ENCODE measurements at places on chromosomes 12 and 14.

- no peak for DNase-seq
Measured at GRCh38 chr14:74492776-74493342, at the start of gene NPC2. TSS of gene NPC2 (minus strand) at chr14:74493305. CDS start at chr14:74493274, 31 bp downstream.

- no peak for DNase-seq
Measured at GRCh38 chr14:31206536-31207286, 882 bp downstream of the HECTD1 start.

GRCh38 chr12:40963751-40964150 lies 224.4 kb upstream of the PDZRN4 start:
- no peak for DNase-seq

GRCh38 chr12:52342781-52343490 lies 21.7 kb upstream of the KRT83 start:
- no peak for DNase-seq

DNA sequence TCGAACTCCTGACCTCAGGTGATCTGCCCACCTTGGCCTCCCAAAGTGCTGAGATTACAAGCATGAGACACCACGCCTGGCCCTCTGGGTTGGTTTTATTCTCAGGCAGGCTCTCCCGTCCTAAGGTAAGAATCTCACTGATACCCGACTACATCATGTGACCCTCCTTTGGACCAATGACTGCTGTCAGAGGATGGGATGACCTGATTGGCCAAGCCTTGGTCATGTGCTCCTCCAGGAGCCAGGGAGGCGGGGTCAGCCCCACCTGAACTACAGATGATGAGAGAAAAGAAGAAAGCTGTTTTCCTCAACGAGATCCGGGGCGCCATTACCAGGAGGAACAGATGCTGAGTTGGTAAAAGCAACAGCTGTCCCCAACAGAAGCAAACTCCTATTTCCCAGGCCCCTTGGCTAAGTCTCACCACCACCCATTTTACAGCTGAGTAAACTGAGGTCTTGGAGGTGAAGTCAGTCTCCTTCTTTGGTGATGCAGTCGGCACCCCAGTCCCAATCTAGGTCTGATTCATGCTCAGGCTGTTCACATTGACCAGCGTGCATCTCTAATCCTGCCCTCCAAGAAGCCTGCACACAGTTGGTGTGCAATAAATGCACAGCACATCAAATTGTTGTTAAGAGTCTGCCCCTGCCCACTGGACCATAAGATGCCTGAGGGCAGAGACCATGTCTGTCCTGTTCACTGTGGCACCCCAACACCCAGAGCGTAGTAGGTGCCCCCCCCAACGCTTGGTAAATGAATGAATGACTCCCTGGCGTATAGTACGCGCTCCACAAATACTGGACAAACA lies 118.8 kb downstream of the SCARB1 start:
- no peak for DNase-seq

DNA sequence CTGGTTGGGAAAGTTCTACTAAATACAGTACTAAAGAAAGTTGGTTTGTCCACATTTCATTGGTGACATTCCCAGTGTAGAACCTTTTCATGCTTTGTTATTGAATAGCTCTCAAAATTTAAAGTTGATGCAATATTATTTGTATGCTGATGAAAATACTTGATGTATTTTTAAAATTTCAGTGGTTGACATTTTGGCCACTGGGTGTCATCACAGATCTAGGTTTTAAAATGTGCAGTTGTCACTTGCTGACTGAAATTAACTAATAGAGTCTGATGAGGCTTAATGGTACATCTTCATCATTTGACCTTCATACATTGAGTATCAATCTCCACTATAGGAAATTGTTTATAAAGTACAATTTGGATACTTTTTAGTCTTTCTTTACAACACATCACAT lies 37.1 kb downstream of the CMAS start:
- no peak for DNase-seq

DNA sequence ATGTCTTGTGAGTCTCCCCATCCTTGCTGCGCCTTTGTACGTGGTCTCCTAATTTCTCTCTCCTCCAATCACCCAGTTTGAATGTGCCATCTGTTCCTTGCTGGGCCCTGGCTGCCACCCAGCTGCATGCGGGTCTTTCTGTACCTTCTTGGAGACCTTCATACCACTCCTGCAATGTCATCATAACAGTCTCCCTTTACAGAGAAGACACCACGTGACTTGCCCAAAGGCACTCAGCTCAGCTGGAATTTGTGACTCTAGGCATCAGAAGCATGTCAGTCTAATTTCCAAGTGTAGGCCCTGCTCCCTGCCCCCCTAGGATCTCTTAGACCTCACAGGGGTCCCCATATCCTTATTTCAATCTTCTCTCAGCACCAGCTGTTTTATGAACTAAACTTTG lies 284.2 kb downstream of the TTC8 start:
- no peak for DNase-seq

- DNase-seq, result no peak
Measured at GRCh38 chr14:31967669-31967975, 109.5 kb upstream of the ARHGAP5 start.

DNA sequence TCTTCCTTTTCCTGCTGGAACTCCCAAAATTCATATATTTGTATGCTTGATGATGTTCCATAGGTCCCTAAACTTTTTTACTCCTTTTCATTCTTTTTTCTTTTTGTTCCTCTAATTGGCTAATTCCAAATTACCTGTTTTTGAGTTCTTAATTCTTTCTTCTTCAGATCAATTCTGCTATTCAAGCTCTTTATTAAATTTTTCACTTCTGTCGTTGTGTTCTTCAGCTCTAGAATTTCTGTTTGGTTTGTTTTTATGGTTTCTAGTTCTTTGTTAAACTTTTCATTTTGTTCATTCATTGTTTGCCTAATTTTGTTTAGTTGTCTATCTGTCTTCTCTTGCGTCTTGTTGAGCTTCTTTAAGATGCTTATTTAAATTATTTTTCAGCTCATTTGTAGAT lies 154.8 kb downstream of the TPH2 start:
- DNase-seq, result no peak

GRCh38 chr12:94929780-94930179 lies 73.7 kb downstream of the NDUFA12 start:
- DNase-seq, result no peak

GRCh38 chr12:52369211-52369610 lies 1.9 kb upstream of the KRT85 start:
- DNase-seq, result no peak

- no peak for DNase-seq
Measured at GRCh38 chr14:101763941-101764709, 2.6 kb downstream of the PPP2R5C start.

DNA sequence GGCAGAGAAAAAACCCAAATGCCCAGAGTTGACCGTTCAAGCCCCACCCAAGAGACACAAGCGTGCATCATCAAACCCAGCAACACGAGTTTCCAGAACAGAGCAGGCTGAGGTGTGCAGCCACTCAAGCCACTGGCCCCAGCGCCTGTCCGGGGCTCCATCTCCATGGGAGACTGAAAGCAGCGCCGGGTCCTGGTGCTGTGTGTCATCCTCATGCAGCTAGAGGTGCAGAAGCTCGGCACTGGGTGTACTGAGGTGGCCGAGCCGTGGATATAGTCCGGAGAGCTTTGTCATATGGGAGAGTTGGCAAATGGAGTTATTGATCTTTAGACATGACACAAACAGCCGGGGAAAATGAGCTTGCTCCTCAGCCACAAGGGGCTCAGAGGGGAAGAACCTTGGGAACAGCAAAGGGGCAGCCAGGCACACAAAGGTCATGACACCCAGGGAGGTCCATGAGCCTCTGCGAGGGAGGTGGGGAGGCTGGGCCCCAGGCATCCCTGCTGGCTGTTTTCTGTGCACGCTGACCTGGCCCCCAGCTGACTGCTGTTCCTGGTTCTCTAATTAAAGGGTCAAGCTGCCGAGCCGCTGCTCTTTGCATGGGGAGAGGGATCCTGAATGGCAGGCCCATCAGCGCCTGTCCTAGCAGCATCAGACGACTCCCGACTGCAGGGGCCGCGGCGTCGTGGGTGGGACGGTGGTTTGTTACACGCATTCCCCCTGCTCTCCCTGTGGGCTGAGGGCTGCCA lies 145.4 kb upstream of the SFSWAP start:
- no peak for DNase-seq

- DNase-seq, result no peak
Measured at GRCh38 chr14:104246401-104247335, 108.3 kb downstream of the KIF26A start.

DNA sequence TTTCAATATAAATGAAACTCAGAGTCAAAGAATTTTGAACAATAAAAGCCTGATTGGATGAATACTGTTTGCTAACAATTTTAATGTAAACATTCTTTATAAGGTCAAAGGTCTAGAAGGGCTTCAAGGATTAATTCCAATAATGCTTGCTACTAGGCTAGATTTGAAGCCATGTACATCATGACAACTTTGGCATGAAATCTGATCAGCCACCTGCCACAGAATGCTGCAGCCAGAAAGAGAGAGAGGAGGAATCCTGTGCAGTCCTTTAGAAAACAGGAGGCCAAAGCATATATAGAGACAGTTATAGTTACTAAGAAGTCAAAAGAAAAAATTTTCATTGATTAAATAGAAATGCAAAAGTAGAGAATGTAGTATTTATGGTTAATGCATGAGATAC lies 47.1 kb downstream of the ABCD2 start:
- no peak for DNase-seq

GRCh38 chr14:76267322-76268046 lies 108.5 kb upstream of the ESRRB start:
- DNase-seq, result peak; percentile 45
